ENCODE measurements at places on chromosomes 12 and 14.

- DNase-seq: no peak
These were observed 1395.1 kb downstream of the LRFN5 start for GRCh38 chr14:43001731-43002130.

DNA sequence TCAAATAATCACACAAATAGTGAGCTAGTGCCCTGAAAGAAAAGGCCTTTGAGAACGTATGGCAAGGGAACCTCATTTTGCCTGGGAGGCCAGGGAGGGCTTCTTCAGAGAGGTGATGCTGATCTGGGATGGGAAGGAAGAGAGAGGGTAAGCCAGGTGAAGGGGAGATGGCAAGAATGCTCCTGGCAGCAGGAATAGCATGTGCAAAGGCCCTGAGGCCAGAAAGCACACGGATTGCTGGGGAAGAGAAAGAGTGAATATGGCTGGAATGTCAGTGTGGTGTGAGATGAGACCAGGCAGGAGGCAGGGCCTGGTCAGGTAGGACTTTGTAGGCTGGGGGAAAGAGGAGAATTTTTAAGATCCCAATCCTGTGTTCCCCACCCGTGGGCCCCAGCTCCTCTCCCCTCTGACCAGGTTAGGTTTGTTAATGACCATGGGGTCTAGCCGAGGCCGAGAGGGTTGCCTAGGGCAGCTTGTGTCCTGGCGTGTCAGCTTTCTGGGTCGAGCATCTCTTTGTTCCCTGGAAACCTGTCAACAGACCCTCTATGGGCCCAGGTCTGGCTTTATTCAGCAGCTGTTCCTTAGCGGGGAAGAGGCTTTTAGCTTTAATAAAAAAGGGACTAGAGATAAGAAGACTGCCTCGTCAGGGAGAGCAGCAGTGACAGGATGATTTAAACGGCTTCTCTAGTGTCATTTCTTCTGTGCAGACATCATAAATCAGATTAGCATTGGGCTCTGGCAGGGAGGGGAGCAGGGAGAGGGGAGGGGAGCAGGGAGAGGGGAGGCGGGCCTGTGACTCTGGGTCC is 123.4 kb downstream of the ADCK1 start:
- DNase-seq: no peak

- DNase-seq: no peak
These were observed 293.5 kb upstream of the LRFN5 start for GRCh38 chr14:41313196-41313595.

GRCh38 chr14:53711205-53711604 is 245.4 kb downstream of the BMP4 start:
- DNase-seq: no peak

DNA sequence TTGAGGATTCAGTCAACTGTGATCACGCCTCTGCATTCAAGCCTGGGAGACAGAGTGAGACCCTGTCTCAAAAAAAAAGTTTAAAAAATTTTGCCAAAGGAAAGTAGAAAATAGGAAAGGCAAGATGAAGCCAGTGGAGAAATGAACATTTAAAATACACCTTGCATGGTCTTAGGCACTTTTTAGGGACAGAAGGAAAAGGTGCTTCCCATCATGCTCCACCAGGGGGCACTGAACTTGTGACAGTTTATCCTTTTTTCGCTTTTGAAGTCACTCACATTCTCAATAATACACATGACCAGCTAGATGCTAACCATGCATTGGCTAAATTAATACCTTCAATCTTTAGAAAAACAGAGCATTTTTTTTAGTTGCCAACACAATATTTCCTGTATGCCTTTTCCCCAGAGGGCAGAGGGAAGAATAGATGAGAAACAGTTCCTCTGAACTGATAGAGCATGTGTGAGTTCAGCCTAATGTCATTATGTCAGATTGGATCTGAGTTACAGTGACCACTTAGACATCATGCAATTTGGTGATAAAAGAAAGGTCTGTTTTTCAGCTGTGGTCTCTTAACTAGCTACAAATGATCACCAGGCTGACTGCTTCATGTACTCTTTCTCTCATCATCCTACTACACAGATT is 221.8 kb upstream of the SSTR1 start:
- peak; percentile 21 for DNase-seq

- no peak for DNase-seq
These were observed 82.8 kb downstream of the CRACR2A start for GRCh38 chr12:3670083-3670620.

- no peak for DNase-seq
These were observed 53.6 kb downstream of the ARL6IP4 start for GRCh38 chr12:123034022-123034541.

DNA sequence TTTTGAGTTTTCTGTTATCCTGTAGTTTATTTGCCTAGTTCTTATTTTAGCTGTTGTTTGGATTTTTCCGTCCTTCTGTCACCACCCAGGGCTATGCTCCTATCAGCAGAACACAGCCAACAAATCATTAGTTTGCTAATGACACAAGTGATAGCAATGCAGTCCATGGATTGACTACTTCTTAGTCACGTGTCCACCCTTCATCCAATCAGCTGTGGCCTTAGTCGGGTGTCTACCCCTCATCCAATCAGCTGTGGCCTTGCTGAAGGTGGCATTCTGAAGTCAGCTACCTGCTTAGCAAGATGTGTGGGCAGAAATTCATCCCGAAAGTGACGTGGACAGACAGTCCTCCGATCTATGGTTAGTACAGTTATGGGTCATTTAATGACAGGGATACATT is 182.3 kb downstream of the GALC start:
- DNase-seq: no peak

- DNase-seq: no peak
These were observed 24.9 kb downstream of the FBRSL1 start for GRCh38 chr12:132514838-132515237.

GRCh38 chr12:70849265-70849960 is 71.1 kb downstream of the PTPRR start:
- no peak for DNase-seq

DNA sequence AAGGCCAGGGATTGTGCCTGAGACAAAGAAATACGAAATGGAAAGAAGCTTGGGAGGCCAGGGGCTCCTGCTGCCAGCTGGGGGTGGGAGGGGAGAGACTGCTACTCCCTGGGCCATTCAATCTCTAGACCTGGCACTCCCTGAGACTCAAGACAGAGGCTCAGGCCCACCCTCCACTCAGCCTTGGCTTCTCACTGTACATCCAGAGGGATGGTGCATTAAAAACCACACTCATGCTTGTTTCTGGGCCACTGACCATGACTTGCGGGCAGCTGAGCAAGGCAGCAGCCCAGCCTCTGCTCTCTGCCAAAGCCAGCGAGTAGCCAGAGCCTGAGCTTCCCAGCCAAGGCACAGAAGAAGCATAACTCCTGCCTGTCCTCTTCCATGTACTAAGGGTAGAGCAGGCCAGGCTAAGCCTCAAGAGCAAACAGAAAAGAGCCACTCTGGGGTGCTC is 41.5 kb downstream of the PITPNM2 start:
- DNase-seq: no peak

DNA sequence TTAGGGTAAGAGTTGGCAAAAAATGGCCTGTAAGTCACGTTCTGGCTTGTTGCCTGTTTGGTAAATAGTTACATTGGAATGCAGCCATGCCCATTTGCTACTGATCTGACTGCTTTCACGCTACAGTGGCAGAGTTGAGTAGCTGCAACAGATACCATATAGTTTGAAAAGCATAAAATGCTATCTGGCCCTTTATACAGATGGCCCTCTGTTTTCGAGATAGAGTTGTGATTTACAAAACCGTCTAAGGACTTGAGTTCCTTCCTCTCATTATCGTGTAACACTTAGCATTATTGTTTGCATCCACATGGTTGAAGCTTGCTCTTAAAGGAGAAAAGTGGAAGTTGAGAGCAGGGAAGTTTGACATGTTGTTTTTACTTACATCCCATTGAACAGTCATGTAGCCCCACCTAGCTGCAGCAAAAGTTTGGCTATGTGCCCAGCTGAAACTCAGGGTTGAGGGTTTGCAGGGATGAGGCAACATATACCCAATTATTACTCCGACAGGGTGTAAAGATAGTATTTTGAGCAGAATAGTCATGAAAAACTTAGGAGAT is 11.3 kb upstream of the SCFD1 start:
- DNase-seq: peak; percentile 89

- no peak for DNase-seq
These were observed 68.0 kb upstream of the MAX start for GRCh38 chr14:65170318-65170717.

GRCh38 chr12:130074661-130075406 is 87.4 kb upstream of the FZD10 start:
- DNase-seq: no peak

DNA sequence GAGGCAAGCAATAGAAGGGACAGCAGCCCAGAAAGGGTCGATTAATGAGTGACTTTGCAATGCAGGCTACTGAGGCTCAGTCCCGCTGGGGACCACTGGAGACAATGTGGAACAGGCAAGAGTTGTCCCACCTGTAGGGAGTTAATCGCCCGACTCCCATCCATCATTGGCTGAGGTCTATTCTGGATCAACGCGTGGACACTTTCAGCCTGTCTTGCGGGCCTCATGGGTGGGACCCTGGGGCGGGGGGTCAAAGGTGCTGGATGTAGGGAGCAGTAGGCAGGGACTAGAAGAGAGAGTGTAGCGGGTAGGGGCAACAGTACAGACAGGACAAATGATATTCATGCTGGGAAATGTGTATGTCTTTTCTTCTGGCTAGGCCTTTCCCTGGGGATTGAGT is 6.1 kb downstream of the IFI27L2 start:
- no peak for DNase-seq
